Caco-2 (cell line): ENCODE measurements at places on chromosomes 5 and 9.
A peak's percentile ranks its signal among the peaks of the same experiment; 100 is the strongest.

GRCh38 chr5:135228222-135228621 is 170.8 kb downstream of the MACROH2A1 start:
- H3K27ac ChIP-seq: no peak overlapping the region
- H3K36me3 ChIP-seq: no peaks in the 10 kb centered on the region; the same call in 1 of the 2 replicates
- DNase-seq: no peak
- H3K4me3 ChIP-seq: no peak overlapping the region
- peaks cover 17% of the 10 kb centered on the region for H3K4me1 ChIP-seq
- H3K27me3 ChIP-seq: no peaks in the 10 kb centered on the region

GRCh38 chr5:149227168-149227826 is 44.4 kb upstream of the AFAP1L1 start:
- no peak overlapping the region for H3K27ac ChIP-seq
- H3K4me1 ChIP-seq: no peaks in the 10 kb centered on the region
- DNase-seq: no peak
- H3K36me3 ChIP-seq: no peaks in the 10 kb centered on the region
- H3K27me3 ChIP-seq: no peaks in the 10 kb centered on the region; the same call in 1 of the 2 replicates
- no peak overlapping the region for H3K4me3 ChIP-seq

- no peaks in the 10 kb centered on the region for H3K27me3 ChIP-seq
- peak; percentile 30 for DNase-seq
- H3K4me3 ChIP-seq: no peak overlapping the region
- H3K4me1 ChIP-seq: no peaks in the 10 kb centered on the region
- H3K36me3 ChIP-seq: peaks cover 7% of the 10 kb centered on the region
Observed at GRCh38 chr5:150398722-150399523, 13.8 kb downstream of the CD74 start.

- H3K4me3 ChIP-seq: no peak overlapping the region
- peaks cover 1% of the 10 kb centered on the region; the same call in 1 of the 2 replicates for H3K27me3 ChIP-seq
- H3K4me1 ChIP-seq: no peaks in the 10 kb centered on the region
- no peak overlapping the region for H3K27ac ChIP-seq
Observed at GRCh38 chr5:171697221-171698102, 88.2 kb upstream of the SMIM23 start.

GRCh38 chr9:127365461-127365860 is 31.5 kb upstream of the SLC2A8 start:
- peaks cover 20% of the 10 kb centered on the region for H3K4me1 ChIP-seq
- peak; percentile 6 for DNase-seq
- H3K36me3 ChIP-seq: no peaks in the 10 kb centered on the region
- no peaks in the 10 kb centered on the region for H3K27me3 ChIP-seq
- no peak overlapping the region for H3K27ac ChIP-seq
- no peak overlapping the region for H3K4me3 ChIP-seq

- no peak overlapping the region for H3K27ac ChIP-seq
- H3K36me3 ChIP-seq: no peaks in the 10 kb centered on the region
- no peak for DNase-seq
- H3K27me3 ChIP-seq: no peaks in the 10 kb centered on the region
- no peak overlapping the region for H3K4me3 ChIP-seq
Observed at GRCh38 chr9:18829873-18830272, 203.1 kb downstream of the SAXO1 start.

- no peaks in the 10 kb centered on the region for H3K27me3 ChIP-seq
- no peaks in the 10 kb centered on the region for H3K36me3 ChIP-seq
- no peak for DNase-seq
- H3K4me3 ChIP-seq: no peak overlapping the region
- H3K4me1 ChIP-seq: no peaks in the 10 kb centered on the region
Observed at GRCh38 chr5:126970517-126971017, 59.8 kb downstream of the MARCHF3 start.
